ENCODE measurements at places on chromosomes 2 and 18.

- DNase-seq = no peak
These were observed 24.2 kb downstream of the COLEC12 start for GRCh38 chr18:476251-476664.

DNA sequence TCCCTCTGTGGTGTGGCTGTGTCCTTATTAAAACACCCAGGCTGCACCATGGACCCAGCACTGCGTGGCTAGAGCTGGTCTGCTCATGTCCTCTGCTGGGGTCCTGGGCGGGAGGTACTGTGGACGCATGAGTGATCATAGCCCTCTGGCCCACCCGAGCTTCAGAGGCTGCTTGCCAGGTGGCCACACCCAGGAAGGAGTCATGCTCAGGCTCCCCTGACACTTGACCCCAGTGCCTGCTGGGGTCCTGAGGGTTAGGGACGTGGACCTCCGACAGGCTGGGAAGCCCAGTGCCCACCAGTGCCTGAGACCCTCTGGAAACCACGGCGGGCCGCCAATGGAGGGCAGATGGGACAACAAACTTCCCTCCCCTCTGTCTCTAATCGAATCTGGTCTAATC, 66.3 kb upstream of the HS6ST1 start:
- no peak for DNase-seq

GRCh38 chr2:150230004-150230403, 257.5 kb downstream of the RND3 start:
- DNase-seq = no peak

GRCh38 chr18:62464266-62464665, 58.6 kb upstream of the ZCCHC2 start:
- DNase-seq = no peak

DNA sequence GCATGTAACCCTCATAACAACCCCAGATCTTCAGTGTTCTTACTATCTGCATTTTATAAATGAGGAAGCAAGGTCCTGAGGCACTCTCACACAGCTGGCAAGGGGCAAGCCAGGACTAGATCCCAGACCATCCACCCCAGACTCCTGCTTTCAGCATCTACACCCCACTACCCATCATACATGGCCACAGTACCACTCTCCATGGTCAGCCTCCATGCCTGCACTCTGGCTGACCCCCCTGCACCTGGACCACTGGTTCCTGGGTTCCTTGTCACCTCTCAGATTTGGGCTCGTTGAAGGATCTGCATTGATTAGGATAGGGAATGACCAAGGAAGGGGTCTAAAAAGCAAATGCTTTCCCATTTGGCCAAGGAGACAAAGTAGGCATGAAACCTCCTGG, 36.0 kb upstream of the TEX51 start:
- DNase-seq = no peak

DNA sequence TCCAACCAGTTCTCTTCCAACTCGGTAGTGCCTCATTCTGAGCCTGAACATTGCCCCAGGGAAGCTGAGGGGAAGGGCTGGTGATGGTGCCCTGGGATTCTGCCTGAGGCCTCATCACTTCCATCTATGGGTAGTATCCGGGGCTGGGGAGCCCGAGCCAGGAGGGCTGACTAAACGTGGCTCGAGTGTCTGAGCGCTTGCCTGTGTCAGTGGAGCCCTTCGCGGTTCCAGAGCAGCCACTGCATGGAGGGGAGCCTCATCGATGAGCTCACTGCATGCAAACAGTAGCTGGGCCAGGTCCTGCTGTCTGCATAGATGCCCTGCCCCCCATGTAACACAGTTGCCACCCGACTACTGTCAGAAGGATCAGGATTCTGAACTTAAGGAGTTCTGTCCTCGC, 129.3 kb downstream of the GLI2 start:
- DNase-seq = no peak

GRCh38 chr2:136168720-136169119, 50.8 kb upstream of the CXCR4 start:
- DNase-seq = no peak

DNA sequence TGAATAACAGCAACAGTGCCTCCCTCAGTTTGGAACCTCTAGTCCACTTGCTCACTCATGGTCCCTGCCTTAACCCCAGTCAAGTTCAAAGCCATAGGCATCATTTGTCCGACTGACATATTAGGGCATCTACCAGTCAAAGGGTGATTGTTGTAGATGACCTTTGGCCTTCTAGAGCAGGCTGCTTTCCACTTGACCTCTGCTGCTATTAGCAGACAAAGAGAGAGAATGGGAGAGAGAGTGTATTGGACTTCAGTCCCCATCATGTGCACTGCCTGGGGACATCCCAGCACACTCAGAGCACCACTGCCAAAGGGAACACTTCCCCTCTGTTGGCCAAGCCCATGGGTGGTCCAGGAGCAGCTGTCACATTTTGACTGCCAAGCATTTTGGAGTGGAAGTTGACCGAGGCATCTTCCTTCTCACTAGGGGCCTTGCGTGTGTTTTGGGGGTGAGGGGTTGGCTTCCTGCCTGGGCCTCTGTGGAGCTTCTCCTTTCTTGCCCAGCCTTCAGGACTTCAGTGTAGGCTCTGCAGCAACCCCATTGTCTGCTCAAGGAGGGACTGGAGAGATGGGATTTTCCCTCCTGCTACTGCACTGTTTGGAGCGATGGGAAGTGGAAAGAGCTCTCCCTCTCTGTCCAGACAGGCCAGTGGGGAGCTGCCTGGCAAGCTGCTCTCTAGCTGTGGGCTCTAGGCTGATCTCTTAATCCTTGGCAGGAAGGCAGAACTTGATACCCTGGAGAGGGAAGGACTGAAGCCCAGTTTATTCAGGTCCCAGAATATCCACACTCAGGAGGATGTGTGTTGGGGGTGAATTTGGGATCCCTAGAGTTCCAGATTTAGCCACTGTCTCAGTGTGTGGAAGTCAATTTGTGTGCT, 68.1 kb downstream of the TMEM247 start:
- DNase-seq = no peak

DNA sequence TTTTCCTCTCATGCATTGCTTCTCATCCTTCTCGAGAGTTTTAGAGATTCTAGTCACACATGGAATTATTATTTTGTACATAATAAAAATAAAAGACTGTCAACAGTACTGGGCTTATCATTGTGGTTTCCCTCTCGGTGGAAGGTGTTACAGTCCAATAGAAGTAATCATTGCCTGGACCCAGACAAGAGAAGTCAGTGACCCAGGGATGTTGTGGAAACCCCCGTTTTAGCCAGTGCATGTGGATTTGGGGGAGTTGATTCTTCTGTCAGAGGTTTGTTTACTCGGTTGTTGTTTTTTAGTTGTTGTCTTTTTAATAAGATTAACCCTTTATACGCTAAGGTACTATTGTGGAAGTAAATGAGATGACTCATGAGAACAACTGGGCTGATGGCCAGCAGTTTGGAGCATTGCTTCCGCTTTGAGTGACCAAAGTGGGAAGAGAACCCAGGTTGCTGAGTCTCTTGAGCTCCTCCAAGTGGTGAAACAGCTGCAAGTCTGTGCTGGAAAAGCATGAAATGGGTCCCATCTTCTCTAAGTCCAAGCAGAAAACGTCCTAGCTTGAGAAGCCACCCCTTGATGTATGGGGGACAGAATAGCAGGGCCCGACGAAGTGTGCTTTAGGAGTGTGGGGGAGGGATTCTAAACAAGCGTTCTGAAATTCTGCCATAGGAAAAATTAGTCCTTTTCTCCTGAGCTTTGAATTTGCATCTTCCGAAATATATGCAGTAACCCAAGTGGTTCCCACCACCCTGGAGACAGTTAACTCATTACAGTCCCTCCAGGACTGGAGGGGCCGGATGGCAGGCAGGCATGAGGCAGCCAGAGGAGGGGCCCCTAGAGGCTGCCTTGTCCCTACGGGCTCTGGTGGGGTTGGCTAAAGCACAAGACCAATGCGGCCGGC, 61.8 kb upstream of the GPR45 start:
- no peak for DNase-seq

DNA sequence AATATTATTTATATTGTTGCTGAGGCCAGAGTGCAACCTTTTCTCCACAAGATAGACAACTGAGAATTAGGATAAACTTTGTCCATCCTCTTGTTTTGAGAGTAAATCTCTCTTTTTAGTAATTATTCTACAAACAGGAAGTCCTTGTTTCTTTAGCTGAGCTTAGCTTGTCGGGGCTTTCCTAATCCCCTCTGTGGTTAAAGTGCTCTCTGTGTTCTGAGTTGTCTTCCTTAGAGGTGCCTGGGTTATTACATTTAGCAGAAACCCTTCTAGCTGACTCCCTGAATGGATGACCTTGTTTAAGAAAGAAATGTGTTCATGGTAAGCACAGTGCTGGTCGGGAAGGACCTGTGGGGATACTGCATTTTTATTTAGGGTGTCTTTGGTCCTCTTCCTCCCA, 12.7 kb downstream of the USP39 start:
- no peak for DNase-seq

GRCh38 chr2:145593991-145594614, 1074.2 kb upstream of the ZEB2 start:
- DNase-seq = no peak

- no peak for DNase-seq
These were observed 220.1 kb upstream of the DPP10 start for GRCh38 chr2:114222344-114222743.

- DNase-seq = peak; percentile 75
These were observed 34.1 kb upstream of the GNAL start for GRCh38 chr18:11654736-11655605.

GRCh38 chr18:2883076-2883735, 36.4 kb downstream of the EMILIN2 start:
- peak; percentile 65 for DNase-seq

GRCh38 chr2:176130147-176130956, 847 bp downstream of the HOXD8 start:
- no peak for DNase-seq

DNA sequence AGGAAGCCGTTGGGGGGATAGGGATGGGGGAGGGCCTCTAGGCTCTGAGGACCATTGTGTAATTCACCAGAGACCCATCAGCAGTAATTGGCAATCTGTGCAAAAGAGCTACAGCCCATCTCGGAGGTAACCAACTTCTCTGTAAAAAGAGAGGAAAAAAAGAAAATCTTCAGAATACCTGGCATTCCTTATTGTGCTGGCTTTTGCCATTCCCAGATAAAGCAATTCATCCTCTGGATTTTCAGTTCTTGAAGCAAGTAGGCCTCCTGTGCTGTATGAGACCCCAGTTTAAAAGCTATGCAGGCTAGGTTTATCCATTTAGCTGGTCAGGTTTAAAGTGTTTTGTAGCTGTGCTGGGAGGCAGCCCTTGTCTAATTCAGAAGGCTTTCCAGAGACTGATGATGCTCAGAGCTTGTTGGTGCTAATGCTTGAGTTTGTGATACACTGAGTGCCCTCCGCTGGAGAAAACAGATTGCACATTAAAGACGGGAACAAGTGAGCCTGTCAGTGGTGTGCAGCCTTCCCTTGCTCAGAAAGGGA, at the start of gene LRRTM4:
TSS of gene LRRTM4 (minus strand) at position 446 of the 540 bp plus-strand sequence.
- DNase-seq = no peak

- no peak for DNase-seq
These were observed 32.2 kb downstream of the NR4A2 start for GRCh38 chr2:156300337-156300736.

- no peak for DNase-seq
These were observed 3.8 kb downstream of the GRB14 start for GRCh38 chr2:164617466-164617865.

GRCh38 chr2:174125090-174125489, 123.2 kb downstream of the OLA1 start:
- DNase-seq = no peak

DNA sequence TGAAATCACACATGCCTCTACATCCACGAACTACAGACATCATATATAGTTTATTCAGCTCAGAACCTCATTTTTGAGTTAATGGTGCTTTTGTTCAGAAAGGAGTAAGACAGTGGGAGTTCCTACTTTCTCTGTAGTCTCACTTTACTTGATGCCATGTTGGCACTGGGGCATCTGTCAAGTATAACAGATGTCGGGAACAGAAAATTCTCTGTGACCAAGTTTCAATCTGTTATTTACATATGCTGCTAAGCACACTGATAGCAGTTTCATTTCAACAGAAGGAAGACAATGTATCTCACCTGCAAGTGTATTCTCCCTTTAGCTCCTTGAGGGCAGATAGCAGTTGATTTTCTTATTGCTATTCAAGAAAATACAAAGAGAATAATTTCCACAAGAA, 774.1 kb downstream of the METTL4 start:
- no peak for DNase-seq

DNA sequence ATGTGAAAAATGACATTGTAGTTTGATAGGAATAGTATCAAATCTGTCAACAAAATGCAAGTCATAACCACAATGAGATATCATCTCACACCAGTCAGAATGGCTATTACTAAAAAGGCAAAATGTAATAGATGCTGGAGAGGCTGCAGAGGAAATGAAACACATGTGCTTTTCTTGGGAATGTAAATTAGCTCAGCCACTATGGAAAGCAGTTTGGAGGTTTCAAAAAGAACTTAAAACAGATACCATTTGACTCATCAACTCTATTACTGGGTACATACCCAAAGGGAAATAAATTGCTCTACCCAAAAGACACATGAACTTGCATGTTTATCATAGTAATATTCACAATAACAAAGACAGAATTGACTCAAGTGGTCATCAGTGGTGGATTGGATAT, 572.6 kb downstream of the TRIB2 start:
- no peak for DNase-seq

DNA sequence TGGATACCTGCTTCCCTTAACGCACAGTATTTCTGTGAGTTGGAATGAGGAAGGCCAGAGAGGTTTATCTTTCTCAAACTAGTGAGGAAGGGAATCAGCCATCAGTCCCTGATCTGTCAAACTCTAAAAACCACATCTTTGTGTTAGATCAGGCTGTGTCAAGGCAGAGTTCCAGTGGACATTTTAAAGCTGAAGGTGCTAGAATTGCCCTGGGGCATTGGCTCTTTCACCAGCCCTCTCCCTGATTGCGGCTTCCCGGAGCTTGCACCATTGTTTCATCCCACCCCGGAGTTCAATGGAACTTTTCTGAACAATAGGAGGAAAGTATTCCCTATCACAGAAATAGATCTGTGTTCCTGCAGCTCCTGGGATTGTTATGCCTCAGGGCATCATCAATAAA, 110.2 kb downstream of the RNF144A start:
- no peak for DNase-seq

- DNase-seq = no peak
These were observed 92.0 kb upstream of the SNTG2 start for GRCh38 chr2:858646-859045.

- no peak for DNase-seq
These were observed 9.0 kb upstream of the NTSR2 start for GRCh38 chr2:11679016-11679415.

- no peak for DNase-seq
These were observed 102.8 kb downstream of the CAPN13 start for GRCh38 chr2:30704309-30705020.

DNA sequence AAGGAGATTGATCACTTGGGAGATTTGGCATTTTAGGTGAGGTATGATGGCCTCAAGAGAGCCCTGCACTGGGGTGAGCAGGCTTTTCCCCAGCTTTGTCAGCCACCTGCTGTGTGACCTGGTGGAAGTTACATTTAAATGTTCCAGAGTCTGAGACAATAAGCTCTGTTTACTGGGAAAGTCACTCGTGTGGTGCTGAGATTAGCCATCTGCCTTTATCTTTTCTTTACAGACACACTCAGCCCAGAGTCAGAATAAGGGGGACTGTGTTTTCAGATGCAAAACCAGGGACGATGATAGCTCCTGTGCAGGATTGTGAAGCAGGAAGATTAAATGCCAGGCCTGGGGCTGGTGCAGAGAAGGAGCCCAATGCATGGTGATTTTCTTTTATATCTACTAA, 47.9 kb downstream of the SH3RF3 start:
- DNase-seq = no peak

All from stimulated activated CD4-positive, alpha-beta T cell treated with anti-CD3 and anti-CD28 coated beads, Interleukin-15, amount 100 ng/mL, for 24 hours (primary cell).